ENCODE measurements at places on chromosomes 1 and 21.

DNA sequence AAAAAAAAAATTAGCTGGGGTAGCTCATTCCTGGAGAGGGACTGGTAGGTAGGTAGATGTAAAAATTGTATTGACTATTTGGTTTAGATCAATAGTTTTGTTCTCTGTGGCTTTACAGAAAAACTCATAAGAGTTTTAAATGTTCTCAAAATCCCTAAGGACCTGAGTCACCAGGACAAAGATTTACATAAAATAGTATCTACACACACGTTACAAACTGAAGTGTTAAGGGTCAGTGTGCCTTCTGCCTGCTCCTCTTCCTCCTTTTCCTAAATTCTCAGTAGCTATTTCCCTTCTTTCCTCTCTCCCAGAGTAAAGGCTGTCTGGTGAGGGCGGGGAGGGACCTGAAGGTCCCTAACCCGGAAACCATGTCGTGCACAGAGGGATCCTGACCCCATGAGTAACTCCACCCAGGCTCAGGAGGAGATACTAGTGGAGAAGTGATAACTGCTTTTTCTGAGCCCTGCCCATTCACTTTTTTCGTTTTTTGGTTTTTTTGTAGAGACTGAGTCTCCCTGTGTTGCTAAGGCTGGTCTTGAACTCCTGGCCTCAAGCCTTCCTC lies 8.1 kb downstream of the PLEKHM2 start:
- no peak for DNase-seq

GRCh38 chr1:212938846-212939245 lies 11.5 kb upstream of the VASH2 start:
- DNase-seq: no peak

DNA sequence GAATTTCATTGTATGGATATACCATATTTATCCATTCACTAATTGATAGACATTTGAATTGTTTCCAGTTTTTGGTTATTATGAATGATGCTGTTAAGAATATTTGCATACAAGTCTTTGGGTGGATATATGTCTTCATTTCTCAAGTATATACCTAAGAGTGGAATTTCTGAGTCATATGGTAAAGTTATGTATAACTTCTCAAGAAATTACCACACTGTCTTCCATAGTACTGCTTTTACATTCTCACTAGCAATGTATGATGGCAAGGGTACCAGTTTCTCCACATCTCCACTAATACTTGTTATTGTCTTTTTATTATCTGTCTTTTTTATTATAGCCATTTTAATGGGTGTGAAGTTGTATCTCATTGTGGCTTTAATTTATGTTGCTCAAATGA lies 74.6 kb upstream of the TENT5C start:
- DNase-seq: no peak

GRCh38 chr1:13794231-13795187 lies 94.5 kb downstream of the PRDM2 start:
- DNase-seq: no peak

- no peak for DNase-seq
Measured at GRCh38 chr1:230043081-230043480, 24.0 kb upstream of the GALNT2 start.
